Endothelial cell of umbilical vein (primary cell): ENCODE measurements at places on chromosomes 16 and 17. TPM values are rescaled to one million over a fixed set of nuclear protein-coding genes. Genes with fewer than 3 reads are reported as not detected.

LCMT1 gene
- 36.2 and 36.8 TPM in 2 replicates for total RNA-seq

NPIPB6 gene
- total RNA-seq = 1.1 and 5.0 TPM in 2 replicates

DOC2A gene
- 0.58 and 0.60 TPM in 2 replicates for total RNA-seq

BRICD5 gene
- 8.4 and 10.2 TPM in 2 replicates for total RNA-seq

GRCh38 chr16:23968176-23968575, 132.4 kb downstream of the PRKCB start:
- DNase-seq = no peak

DNA sequence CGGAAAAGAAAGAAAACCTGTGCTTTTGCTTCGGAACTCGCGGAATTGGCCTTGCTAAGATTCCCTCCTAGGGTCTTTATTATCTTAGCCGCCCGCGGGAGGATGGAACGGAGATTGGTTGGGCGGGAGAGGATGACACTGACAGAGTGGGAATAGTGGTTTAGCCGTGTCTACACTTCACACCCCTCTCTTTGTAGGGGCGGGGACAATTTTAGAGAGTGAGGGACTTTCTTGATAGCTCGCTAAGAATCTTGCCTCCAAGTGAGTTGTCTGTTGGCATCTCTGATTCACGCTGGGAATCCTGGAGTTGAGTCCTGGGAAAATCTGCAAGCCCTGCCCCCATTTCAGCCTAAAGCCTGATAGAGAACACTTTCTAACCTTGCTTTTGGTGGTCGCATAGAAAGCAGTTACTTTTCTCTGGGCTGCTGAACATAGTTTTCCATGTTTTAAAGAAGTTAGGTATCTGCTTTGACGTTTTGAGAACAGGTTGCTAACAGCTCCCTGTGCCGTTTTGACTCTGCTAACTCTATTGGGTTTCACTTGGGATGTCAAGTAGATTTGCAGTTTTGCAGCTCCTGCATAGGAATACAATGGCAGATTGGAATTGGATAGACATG, 697 bp downstream of the NOL11 start:
- no peak for DNase-seq

GRCh38 chr17:42518046-42518754, 17.8 kb upstream of the NAGLU start:
- peak; percentile 98 for DNase-seq

- no peak for DNase-seq
Measured at GRCh38 chr17:79696610-79696982, 34.1 kb upstream of the ENPP7 start.

GRCh38 chr16:85879975-85880831, 18.8 kb upstream of the IRF8 start:
- DNase-seq = no peak

GRCh38 chr16:66481081-66481942, 54.2 kb downstream of the BEAN1 start:
- DNase-seq = no peak

DNA sequence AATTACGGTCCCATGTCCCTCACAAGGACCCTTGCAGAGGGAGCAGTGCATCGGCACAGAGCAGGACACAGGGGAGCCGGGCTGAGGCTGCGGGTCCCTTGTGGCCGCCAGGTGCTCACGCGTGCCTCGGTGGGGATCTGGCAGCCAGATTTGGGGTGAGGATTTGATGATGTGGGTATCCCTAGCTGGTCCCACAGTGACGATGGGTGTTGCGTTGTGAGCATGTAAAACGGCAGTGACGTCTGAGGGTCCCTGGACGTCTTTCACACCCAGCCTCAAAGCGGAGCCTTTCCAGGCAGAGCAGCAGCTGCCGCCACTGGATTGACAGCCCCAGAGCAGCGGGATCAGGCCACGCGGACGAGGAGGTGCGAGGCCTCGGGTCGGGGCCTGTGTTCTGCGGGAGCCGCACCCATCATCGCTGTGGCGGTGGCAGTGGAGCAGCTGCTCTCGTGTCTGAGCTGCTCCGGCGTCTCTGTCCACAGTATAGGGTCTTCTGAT, 54.6 kb downstream of the WDR45B start:
- no peak for DNase-seq

DNA sequence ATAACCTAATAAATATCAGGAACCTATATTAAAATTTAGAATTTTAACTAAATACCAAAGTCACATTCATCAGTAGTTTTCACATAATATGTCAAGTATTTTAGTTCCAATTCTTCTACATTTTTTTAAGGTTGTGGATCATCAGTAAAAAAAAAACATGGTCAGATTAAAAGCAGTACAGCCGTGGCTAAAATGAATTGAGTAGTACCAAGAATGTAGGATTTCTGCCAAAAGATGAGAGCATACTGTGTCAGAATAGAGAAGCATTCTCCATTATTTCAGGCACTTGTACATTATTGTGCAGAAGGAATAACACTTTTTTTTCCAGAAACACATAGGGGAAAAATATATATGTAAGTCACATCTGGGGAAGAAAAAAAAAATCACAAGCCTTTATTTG, 1176.1 kb downstream of the CDH11 start:
- no peak for DNase-seq

DNA sequence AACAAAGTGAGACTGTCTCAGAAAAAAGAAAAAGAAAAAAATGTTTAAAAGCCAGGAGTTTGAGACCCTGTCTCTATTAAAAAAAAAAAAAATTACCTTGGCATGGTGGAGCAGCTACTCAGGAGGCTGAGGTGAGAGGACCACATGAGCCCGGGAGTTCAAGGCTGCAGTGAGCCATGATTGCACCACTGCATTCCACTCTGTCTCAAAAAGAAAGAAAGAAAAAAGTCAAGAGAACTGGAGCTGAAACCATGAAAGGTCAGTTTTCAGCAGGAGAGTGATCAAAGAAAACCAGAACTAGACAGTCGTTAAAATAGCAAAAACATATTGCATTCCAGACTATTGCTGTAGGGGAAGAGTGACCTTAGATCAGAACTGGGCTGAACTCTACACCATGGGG, 8.8 kb downstream of the QPRT start:
- no peak for DNase-seq

- no peak for DNase-seq
Measured at GRCh38 chr16:14502932-14503741, 126.9 kb downstream of the PARN start.

- no peak for DNase-seq
Measured at GRCh38 chr17:69451416-69452394, 37.2 kb downstream of the MAP2K6 start.
